ENCODE measurements at places on chromosomes 1 and 21.
A peak's percentile ranks its signal among the peaks of the same experiment; 100 is the strongest.

DNA sequence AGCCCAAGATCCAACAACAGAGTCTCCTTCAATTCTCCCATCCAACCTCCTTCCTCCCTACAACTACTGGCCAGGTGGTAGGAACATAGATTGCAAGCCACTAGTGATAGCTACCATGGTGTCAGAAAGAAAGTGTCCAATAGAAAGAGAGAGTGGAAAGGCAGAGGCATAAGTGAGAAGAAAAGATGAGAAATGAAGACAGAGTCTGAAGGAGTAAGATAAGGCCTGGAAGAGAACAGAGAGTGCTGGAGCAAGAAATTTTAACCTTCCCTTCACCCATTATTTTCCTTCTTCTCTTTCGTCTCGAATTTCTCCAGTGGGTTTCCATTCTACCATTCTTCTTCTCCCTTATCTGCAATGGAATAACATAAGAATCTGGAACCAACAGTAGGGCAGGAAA is 57.9 kb downstream of the CDC42BPA start:
- no peak for DNase-seq

- DNase-seq: no peak
These were observed 23.6 kb downstream of the SYF2 start for GRCh38 chr1:25208561-25209222.

DNA sequence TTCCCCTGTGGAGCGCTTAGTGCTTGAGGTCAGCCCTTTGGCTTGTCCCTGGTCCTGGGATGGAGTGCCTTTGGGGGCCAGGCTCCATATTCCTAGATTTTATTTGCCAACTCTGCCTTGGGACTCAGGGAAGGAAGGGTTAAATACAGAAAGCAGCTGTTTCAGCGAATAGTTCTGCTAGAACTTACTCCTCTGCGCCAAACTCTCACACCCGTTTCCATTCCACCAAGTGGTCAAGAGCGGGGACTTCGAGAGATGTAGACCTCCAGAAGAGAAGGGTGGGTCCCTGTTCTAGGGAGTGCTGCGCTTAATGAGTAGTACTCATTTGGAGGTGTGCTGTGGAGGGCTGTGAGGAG is 704 bp upstream of the TOMM40L start:
- DNase-seq: no peak

DNA sequence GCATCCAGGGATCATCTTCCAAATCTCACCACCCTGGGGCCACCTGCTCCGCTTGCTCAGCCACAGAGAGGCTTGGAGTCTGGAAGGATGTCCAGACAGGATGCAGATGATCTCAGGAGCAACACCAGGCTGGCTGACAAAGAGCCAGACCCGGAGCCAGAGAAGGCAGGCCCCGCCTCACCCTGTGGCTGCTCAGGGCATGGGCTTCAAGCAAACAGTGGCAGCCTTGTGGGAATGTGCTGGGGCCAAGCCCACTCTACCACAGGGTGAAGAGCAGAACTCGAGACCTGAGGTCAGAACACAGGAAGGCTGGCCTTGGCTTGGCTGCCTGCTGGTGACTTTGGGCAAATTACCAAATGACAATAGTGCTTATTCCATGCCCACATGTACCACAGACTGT is 45.5 kb downstream of the MRPL37 start:
- DNase-seq: no peak

- DNase-seq: no peak
These were observed 26.6 kb downstream of the SMAP2 start for GRCh38 chr1:40399984-40400704.

DNA sequence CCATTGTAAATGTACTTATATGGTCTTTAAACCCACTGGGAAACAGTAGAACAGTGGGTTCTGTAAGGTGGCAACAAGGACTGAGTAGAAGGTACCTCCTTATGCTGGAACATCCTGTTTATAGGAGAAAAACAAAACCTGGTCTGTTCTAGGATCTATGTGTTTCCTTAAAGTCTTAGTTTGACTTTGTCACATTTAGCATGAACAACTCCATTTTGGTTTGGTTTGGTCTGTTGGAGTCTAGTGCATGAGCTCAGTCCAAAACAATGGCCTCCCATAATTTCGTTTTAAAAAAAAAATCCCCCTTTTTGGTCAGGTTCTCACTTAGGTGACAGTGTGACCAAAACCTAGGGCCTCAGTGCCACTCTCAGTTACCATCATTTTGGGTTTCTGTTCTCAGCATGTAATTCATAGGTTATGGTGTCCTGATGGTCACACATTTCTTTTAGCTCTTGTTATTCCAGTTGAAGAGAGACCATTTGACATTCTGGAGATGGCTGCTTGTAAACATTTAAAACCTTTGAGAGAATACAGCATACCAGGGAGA is 66.4 kb upstream of the IL12RB2 start:
- no peak for DNase-seq

DNA sequence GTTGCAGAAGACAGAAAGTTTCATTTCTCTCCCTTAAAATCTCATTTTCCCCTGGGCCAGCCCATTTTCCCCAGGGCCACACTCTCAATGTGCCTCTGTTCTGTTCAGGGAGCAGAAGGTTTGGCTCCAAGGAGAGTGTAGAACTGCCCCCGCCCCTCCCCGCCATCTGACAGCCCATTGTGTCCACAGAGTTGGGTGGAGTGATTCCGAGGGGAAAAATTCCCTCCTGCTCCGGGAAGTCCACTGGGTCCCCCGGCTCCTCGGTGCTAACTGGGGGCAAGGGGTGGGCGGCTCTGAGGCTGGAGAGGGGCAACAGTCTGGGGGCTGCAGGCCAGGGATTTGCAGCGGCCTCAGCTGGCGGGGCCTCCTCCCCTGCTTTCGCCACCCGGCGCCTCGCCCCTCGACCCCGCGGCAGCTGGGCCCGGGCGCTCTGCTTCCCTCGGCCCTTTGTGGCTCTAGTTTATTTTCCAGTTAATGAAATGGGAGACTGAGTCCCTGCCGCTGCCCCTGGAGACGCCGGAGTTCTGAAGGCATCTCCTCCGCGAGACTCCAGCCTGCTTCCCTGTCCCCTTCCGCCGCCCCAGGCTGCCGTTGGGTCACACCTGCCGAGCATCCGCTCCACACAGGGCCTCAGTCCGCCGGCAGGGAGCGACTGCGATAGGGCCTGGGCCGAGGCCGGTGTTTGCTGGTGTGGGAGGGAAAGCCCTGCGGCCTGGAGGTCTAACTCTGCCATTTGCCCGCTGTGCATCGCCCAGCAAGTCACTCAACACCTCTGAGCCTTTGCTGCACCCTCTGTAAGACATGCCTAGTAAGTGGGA is 14.7 kb upstream of the KIRREL1 start:
- DNase-seq: peak; percentile 60
